ENCODE measurements at places on chromosomes 13 and 19.

GRCh38 chr19:45097776-45098520 lies 5.0 kb downstream of the PPP1R37 start:
- peak; percentile 94 for DNase-seq

GRCh38 chr13:78185700-78186099 lies 267.1 kb upstream of the EDNRB start:
- no peak for DNase-seq

- no peak for DNase-seq
Measured at GRCh38 chr19:6890938-6891337, 3.6 kb downstream of the ADGRE1 start.

GRCh38 chr13:108270442-108270841 lies 924 bp downstream of the TNFSF13B start:
- no peak for DNase-seq

- no peak for DNase-seq
Measured at GRCh38 chr13:110525328-110526319, 35.9 kb downstream of the RAB20 start.

DNA sequence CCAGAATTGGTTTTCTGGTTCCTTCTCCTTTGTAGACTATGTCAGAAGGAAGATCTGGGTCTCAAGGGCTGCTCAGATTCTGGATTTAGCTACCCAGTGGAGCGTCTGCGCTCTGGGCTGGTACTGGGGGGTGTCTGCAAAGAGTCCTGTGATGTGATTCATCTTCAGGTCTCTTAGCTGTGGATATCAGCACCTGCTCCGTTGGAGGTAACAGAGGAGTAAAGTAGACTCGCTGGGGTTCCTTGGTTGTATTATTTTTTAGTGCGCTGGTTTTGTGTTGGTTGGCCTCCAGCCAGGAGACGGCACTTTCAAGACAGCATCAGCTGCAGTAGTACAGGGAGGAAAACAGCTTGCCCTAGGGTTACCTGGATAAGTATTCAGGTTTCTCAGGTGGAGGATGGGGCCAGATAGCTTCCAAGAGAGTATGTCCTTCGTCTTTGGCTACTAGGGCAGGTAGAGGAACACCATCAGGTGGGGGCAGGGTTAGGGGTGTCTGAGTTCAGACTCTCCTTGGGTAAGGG lies 10.4 kb upstream of the KLK15 start:
- no peak for DNase-seq

- DNase-seq, result no peak
Measured at GRCh38 chr13:34816245-34816884, 125.7 kb upstream of the NBEA start.

- no peak for DNase-seq
Measured at GRCh38 chr13:20441056-20441455, 84.6 kb downstream of the CRYL1 start.

DNA sequence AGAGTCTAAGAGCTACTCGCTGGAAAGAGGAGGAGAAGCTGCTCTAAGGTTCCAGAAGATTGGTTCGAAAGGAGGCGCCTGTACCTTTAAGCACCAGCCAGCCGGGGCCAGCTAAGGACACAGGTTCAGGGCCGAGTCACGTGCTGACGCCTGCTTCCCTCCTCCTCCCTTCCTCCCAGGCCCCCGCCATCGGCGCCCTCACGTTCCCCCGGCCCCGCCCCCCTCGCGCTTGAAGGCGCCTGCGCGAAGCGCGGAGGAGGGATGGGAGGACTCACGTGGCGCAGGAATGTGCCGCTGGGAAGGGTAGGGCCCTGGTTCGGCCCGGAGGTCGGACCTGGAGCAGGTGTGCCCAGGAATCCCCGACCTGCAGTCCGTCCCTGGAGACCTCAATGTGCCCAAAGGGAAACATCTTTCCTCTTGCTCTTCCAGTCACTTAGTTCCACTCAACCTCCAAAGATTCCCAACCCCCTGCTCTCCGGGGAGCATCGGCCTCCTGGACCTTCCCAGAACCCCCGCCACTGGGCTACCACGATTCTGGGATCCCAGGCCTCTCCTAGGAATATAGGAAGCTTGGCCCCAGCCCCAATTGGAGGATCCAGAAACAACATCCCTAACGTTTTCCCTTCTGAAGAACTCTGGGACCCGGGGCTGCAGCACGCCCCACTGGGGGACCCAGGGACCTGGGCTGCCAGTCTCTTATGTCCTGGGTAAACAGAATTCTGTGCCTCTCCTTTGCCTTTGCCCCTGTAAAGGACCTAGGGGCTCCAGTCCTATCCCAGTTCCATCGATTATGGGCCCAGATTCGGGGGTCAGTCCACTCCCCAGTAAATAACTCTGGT lies 2.5 kb downstream of the DBP start:
- peak; percentile 92 for DNase-seq

GRCh38 chr13:112968380-112968909 lies 569 bp upstream of the MCF2L start:
- no peak for DNase-seq

DNA sequence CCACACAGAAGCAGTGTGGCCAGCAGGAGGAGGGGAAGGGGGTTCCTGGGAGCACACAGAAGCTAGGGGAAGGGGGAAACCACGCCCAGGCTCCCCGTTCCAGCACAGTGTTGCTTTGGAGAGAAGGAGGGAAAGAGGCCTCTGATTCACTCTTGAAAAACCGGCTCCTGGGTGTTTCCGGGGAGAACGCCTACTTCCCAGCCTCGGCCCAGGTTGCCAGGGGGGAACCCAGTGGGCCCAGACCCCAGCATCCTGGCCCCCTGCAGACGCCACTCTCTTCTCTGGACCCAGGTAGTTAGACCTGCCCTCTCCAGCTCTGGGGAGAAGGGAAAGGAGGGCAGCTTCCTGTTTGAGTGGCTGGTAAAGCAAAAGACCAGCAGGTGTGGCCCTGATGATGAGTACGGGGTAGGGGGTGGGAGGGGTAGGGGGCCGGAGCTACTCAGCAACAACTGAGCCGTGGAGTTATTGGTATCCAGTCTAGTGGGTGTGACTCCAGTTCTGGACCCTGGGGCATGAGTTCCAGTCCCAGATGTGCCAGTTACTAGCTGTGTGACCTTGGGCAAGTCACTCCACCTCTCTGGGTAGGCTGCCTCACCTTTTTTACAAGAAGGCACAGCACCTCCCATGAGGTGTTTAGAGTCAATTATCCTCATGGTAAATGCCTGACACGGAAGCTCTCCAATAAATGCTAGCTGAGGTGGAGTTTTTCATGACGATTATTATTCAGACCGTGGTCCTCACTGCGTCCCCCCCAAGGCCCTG lies 836 bp downstream of the GIPC1 start:
- DNase-seq, result no peak

DNA sequence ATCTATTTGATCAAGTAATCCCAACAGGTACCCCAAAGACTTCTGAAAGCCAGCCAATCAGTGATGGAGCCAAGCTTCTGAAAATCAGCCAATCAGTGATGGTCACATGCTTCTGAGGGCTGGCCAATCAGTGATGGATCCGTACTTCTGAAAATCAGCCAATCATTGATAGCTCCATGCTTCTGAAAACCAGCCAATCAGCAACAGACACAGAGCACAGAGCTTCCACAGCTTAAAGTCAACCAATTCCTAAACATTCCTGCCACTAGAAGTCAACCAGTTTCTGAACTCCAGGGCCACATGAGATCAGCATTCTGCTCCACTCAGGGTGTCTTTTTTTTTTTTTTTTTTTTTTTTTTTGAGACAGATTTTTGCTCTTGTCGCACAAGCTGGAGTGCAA lies 8.2 kb upstream of the HSD17B14 start:
- peak; percentile 52 for DNase-seq

- DNase-seq, result no peak
Measured at GRCh38 chr13:40598569-40598968, 67.9 kb downstream of the FOXO1 start.

DNA sequence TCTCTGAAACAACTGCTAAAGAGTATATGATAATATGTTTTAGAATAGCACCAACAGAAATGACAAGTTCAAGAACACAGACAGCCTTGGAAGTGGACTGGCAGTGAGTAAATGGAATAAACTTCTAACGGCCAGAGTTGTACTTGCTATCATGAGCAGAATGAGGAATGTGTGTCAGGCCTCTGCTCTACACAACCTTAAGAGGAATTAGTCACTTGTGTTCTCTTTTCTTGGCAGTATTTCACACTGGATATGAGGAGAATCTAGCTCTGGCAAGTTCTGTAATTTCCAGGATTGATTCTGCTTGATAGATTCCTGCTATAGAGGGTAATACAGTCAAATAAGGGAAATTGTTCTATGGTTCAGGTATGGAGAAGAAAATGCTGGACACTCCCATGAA lies 757.3 kb downstream of the EFNB2 start:
- no peak for DNase-seq

GRCh38 chr19:43774103-43774939 lies 6.5 kb downstream of the KCNN4 start:
- DNase-seq, result peak; percentile 70

- DNase-seq, result no peak
Measured at GRCh38 chr13:23632048-23632582, 61.9 kb downstream of the TNFRSF19 start.

DNA sequence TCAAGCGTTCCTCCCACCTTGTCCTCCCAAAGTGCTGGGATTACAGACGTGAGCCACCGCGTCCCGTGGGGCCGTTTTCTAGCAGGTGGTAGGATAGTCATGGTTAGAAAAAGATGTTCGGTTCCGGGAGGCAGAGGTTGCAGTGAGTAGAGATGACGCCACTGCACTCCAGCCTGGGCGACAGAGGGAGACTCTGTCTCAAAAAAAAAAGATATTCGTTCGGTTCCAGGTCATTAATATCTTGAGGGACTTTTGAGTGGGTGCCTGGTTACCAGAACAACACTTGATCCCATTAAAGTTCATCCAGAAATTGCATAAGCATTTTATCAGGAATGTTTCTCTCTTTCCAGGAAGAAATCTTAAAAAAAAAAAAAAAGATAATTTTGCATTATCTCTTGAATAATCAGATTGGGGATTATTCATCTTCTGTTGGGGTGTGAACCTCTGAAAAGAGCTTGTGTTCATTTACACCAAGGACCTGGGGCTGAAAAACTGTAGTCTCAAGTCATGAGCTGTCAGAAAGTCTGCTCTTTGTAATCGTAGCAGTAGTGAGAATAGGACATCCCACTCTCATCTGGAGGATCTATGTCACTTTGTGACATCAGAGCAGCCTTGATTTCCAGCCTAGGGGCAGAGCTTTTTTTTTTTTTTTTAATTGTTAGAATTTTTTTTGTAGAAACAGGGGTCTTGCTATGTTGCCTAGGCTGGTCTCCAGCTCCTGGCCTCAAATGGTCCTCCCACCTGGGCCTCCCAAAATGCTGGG lies 1.0 kb upstream of the ETHE1 start:
- no peak for DNase-seq

DNA sequence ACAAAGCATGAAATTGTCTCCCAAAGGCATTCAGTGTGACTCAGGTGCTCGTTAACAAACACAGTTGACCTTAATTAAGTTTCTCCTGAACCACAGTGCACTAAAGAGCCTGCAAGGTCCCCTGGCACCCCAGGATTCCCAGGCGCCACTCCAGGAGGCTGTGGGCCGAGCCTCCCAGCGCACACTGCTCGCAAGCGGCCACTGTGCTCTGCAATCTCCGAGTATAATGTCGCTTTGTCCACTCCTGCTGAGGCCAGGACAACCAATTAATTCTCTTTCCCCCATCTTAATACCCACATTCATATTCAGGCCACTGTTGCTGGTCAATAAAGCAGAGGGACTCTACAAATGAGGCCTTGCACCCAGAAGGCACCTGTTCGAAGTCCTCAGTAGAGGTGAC lies 8.8 kb downstream of the RAB20 start:
- no peak for DNase-seq

DNA sequence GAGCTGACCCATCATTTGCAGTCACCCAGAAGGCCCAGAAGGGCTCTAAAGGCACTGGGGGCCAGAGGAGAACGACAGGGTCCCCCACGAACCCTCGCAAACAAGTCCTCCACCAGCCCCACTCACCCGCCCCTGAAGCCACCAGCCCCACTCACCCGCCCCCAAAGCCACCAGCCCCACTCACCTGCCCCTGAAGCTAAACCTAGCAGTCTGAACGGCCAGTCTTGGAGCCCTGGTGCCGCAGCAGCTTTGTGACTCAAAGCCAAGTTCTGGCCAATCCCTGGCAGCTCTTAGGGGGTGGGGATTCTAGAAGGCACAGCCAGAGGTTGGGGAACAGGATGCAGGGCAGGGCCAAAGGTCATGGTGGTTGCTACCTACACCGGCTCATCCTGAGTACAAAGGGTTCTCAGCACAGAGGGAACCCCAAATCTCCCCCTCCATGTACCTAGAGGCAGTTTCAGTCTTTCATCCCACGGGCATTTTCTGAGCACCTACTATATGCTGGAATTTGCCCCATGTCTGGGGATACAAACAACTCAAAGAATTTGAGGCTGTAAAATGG lies at the start of gene IQCN:
IQCN (minus strand) TSS at position 234 of the 562 bp plus-strand sequence. CDS start 4,974 bp downstream, outside the sequence.
- peak; percentile 39 for DNase-seq

DNA sequence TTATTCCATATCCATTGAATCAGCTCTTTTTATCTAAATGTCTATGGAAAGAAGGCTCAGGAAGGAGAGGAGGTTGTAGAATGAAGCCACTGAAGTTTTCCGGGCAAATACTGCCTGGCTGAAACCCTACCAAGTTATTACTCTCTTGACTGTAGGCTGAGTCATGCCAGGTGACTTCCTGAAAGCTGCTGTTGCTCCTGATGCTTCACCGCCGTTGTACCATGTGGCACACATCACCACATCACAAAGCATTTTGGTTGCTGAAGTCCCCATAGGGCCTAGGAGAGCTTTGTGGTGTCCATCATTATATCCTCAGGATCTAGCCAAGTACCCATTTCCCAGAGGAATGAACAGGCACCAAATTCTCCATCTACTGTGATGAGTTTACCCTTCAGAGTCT lies 11.1 kb upstream of the TDRD12 start:
- no peak for DNase-seq

DNA sequence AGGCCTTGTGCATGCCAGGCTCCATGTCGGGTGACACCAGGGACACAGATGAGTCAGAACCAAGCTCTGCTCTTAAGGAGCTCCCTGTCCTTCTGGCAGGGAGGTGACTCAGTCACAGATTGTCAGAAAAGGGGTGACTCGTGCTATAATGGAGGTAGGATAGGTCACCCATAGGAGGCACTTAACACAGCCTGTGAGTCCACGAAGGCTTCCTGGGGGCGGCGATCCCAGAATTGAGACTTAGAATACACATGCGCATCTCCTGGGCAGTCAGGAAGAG lies 19.6 kb downstream of the FUZ start:
- DNase-seq, result peak; percentile 49

GRCh38 chr13:110813646-110814624 lies 100.4 kb downstream of the ING1 start:
- DNase-seq, result no peak

DNA sequence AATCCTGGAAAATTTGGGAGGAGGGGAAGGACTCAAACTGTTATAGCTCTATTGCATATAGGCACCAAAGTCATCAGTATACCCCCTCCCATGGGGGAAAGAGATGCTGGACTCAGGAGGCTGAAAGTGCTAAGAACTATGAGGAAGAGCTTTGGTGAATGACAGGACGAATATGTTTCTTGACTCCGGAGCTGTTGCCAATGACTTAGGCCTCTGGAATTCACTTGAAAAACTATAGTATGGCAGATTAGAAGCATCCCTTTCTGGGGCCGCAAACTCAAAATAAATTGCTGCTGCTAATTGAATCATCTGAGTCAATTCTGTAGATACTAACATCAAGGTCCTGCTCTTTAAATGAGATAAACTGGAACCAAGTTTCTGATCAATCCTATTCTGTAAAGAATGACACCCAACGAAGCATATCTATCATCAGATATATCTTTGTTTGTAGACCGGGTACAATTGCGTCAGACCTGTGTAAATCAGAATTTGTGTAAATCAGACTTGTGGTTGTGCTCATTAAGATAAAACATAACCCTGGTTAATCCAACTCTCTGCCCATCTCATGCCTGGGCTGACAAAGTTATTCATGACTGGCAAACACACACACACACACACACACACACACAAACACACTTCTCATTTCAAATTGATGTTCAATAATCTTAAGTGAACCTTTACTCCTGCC lies 1793.8 kb upstream of the PCDH20 start:
- no peak for DNase-seq

- peak; percentile 42 for DNase-seq
Measured at GRCh38 chr13:38530492-38530891, 156.4 kb upstream of the FREM2 start.
